ENCODE measurements at places on chromosomes 7 and 10.

DNA sequence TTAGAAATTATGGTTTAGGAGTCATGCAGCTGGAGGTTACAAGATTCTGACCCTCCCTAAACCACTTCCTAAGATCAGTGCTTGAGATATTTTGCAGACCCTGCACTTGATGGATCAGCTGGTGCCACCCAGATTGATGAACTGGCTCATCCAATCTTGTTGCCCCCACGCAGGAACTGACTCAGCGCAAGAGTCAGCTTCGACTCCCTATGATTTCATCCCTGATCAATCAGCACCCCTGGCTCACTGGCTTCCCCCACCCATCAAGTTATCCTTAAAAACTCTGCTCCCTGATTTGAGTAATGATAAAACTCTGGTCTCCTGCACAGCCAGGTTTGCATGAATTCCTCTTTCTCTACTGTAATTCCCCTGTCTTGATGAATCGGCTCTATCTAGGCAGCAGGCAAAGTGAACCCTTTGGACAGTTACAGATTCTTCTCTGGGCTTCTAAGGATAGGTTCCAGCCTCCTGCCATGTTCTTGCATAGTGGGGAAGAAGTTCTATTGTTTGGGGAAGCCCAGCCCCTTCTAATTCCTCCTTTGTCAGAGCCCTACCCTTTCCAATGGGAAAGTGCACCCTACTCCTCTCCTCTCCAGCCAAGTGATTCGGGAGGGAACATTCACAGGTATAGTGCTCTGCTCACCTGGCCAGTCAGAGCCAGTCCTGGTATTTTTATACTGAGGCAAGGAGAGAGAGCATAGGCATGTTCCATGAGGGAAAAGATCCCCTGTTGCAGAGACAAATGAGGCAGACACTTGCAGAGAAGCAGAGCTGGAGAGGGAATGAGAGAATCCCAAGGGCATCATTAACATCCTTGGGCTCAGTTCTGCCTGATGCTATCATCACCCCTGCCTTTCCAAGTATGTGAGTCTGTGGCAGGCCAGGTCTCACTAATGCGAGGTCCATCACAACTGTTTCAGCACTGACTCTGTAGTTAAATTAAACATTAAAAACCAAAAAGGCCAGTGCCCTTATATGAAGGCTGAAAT lies 224.4 kb upstream of the GALNT17 start:
- no peak for DNase-seq

- no peak for DNase-seq
Observed at GRCh38 chr10:1190052-1190395, 133.8 kb downstream of the WDR37 start.

DNA sequence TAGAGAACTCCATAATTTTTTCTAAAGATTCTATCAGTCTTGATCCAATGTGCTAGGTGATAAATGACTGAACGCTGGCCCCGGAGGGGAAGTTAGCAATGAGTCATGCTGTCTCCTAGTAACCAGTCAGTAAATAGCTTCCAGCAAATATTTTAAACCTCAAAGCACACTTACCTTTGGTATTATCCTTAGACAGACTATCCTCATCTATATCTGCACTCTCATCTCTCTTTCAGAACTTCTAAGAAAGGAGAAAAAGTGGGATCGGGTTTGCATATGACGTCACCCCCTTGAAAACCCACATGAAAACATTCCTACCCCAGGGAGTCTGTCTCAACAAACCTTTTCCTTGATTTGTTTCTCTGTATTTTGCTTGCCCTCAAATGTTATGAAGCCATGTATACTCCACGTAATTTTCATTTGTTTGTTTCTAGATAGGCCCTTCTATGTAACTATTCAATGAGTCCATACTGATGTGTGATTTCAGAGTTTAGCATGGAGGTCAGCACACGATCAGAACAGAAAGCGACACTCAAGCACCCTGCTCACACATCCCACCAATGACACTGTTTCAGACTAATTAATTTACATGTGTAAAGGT lies 174.9 kb upstream of the NRP1 start:
- no peak for DNase-seq

DNA sequence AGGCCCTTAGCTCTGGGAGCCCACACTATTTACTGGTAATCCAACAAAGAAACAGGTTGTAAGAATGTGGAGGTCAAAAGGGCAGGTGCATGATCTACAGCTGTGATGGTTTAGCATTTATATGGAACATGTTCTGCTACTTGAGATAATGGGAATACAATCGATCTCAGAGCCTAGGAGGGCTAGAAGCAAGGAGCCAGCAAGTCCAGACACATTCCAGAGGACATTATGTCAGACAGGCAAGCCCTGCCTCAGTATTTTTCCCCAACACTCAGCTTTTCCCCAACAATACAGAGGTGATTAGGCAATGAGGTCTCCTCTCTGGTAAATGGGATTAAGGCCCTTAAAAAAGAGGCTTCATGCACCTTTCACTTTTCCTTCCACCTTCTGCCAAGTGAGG lies 21.4 kb upstream of the GNAT3 start:
- no peak for DNase-seq

GRCh38 chr10:49373361-49373760 lies 22.5 kb downstream of the DRGX start:
- DNase-seq: no peak

DNA sequence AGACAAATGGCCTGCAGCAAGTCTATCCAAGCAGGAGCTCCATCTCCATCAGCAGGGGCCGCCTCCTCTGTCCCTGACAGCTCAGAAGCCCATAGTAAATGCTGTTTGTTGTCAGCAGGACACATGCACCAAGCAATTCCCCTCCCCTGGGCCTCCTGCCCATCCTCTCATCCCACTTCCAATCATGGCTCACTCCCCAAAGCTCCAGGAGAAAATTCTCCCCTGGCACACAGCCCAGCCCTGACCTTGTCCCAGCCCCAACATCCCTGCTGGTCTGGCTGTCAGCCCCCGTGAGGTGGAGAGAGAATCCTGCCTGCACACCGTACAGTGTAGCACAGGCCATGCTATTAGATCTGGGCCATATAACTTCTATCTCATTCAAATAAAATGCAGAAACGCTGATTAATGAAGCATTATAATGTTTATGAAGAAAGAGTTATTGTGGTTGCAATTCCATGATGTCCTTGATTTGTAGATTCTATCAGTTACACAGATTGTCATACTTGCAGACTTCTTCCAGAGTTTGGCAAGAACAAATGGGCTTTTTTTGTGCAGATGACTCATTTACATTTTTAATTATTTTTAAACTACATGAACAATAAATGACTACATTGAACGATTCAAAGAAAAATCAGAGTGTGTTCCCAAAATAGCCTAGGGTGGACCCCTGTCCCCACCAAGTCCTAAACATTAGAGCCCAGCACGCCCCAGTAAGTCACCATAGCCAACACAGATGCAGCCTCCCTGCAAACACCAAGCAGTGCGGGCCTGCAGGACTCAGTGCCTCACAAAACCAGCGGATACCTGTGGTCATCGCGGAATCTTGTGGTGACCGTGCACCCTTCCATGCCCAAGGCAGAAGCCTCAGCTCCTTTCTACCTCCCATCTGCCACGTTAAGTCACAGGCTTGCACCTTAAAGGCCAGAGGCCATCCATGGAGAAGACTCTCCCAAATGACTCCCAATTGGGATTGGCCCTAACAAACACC lies 70.1 kb downstream of the COBL start:
- peak; percentile 87 for DNase-seq

DNA sequence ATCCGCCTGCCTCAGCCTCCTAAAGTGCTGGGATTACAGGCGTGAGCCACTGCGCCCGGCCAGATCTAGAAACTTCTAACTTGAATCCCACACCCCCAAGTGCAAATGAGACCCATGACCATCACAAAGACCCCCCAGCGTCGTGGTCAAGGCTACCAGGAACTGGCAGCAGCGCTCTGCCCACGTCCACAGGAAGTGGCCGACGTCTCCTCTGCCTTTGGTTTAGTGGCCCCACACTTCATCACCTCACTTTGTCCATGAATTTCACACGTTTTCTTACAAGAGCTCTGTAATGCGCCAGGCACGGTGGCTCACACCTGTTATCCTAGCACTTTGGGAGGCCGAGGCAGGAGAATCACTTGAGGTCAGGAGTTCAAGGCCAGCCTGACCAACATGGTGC lies 53.5 kb upstream of the TNRC18 start:
- no peak for DNase-seq

GRCh38 chr7:47461161-47461560 lies 120.8 kb downstream of the TNS3 start:
- no peak for DNase-seq

- DNase-seq: no peak
Observed at GRCh38 chr10:11553773-11554381, 57.6 kb downstream of the USP6NL start.

Data from globus pallidus (tissue), 1 donor.